ENCODE measurements at places on chromosomes 12 and 14. TPM values are rescaled to one million over a fixed set of nuclear protein-coding genes. Genes with fewer than 3 reads are reported as not detected.
A peak's percentile ranks its signal among the peaks of the same experiment; 100 is the strongest.

- peaks cover 1% of the 10 kb centered on the region for H3K27me3 ChIP-seq
- no peak for DNase-seq
- peaks cover 3% of the 10 kb centered on the region for H3K36me3 ChIP-seq
- no peak overlapping the region for H3K4me3 ChIP-seq
Measured at GRCh38 chr14:61099216-61099835, 118.3 kb downstream of the SLC38A6 start.

Gene CARMIL3
- total RNA-seq: 1.7 TPM

GRCh38 chr12:75641031-75641780 is 129.8 kb upstream of the KRR1 start:
- peak; percentile 27 for DNase-seq
- no peak overlapping the region for H3K4me3 ChIP-seq

Gene PIWIL1
- not detected for total RNA-seq

- H3K27me3 ChIP-seq: no peaks in the 10 kb centered on the region
- H3K4me1 ChIP-seq: no peaks in the 10 kb centered on the region
- no peak for DNase-seq
Measured at GRCh38 chr12:130526813-130527212, 189.1 kb downstream of the PIWIL1 start.

- H3K27me3 ChIP-seq: peaks cover 46% of the 10 kb centered on the region
- no peak overlapping the region for H3K4me3 ChIP-seq
- no peak overlapping the region for H3K27ac ChIP-seq
- H3K36me3 ChIP-seq: peaks cover 6% of the 10 kb centered on the region
Measured at GRCh38 chr14:54700717-54701116, 133.8 kb downstream of the SAMD4A start.

- DNase-seq: no peak
- no peak overlapping the region for H3K27ac ChIP-seq
- no peak overlapping the region for H3K4me3 ChIP-seq
- no peaks in the 10 kb centered on the region for H3K36me3 ChIP-seq
Measured at GRCh38 chr12:87802721-87803011, 226.5 kb downstream of the C12orf50 start.
